ENCODE measurements at places on chromosomes 1 and 21.

- no peak for DNase-seq
Measured at GRCh38 chr1:89254658-89255287, 17.9 kb downstream of the GBP5 start.

GRCh38 chr1:78464449-78464891 is 26.3 kb upstream of the PTGFR start:
- no peak for DNase-seq

- no peak for DNase-seq
Measured at GRCh38 chr1:3821004-3821403, 24.7 kb upstream of the LRRC47 start.

DNA sequence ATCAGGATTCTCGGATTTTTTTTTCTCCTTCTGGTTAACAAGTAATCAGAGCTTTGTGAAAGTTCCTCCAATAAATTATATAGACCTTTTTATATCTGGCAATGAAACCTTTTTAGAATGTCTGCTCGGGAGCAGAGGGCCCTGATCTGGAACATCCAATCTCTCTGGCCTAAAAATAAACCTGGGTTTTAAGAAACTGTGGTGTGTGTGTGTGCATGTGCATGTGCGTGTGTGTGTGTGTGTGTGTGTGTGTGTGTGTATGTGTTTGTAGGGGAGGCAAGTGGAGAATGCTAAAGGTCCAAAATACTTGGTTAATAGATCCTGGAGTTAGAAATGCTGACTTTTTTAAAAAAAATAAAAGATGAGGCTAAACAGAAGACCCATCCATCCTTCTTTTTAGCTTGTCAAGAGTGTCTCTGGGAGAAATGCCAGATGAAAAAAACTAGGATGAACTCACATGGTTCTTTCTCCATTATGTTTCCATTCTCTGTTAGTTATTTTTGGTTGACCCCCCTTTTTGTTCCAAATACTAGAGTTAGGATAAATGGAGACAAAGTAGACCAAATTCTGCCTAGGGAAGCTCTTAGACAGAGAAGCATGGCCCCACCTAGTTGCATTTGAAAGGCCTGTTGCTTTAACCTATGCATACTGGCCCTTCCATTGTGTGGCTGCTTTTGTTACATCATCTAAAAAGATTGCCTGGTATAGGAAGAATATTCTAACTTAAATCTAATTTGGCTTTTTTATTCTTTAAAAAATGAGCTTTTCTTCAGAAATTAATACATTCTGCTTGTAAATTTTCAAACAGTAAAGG is 175.9 kb downstream of the PAPPA2 start:
- no peak for DNase-seq

Data from activated gamma-delta T cell (primary cell).